ACHN (cell line): ENCODE measurements at places on chromosomes 13 and 19.
A peak's percentile ranks its signal among the peaks of the same experiment; 100 is the strongest.

DNA sequence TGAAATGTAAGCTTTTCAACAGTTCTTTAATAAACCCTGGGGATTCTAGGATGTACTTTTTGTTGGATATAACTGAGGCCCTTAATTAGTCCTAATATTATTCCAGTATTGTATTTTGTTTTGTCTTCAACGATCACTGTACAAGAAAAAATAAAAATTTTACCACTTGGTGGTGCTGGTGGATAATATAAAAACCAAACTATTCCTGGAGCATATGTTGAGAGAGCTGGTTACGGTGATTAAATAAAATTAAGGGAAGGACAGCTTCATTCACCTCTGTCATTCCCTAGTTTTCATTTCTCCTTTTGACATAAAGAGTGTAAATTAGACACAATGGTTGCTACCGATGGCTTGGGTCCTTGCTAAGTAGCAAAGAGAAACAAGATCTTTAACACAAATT lies 598.6 kb upstream of the PCDH20 start:
- DNase-seq: peak; percentile 57

GRCh38 chr13:87698268-87698667 lies 27.1 kb downstream of the SLITRK5 start:
- DNase-seq: no peak

- DNase-seq: peak; percentile 63
Measured at GRCh38 chr19:53792721-53793433, 31.2 kb downstream of the NLRP12 start.

DNA sequence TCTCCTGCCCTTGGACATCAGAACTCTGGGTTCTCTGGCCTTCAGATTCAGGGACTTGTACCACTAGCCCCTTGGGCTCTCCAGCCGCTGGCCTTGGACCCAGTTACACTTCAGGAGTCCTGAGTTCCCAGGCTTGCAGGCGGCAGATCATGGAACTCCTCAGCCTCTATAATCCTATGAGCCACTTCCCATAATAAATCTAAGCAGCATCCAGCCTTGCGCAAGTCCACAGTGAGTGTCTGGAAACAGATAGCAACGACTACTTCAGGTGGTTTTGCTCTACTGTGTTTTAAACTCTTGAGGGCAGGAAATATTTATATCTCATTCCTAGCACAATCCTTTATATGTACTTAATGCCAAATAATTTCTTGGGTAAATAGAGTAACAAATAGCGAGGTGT lies 92.3 kb downstream of the COL4A1 start:
- DNase-seq: no peak

GRCh38 chr13:74560325-74560724 lies 426.1 kb upstream of the KLF12 start:
- DNase-seq: no peak

DNA sequence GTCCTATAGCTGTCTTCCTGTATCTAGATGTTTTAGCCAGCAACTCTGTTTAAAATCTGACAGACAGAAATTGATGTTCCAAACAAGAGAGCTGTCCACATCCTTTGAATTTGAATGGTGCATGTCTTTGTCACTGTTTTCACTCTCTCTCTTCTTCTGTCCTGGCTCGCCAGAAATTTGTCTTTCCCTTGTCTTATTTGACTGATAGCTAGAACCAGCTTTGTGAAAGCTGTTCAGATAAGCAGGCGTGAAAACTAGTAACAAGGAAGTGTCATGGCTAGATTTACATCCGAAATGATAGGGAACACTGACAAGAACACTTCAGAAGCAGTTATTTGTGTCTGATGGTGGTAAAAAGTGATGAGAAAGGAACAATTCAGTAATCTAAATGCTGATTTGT lies 354.9 kb upstream of the SLITRK1 start:
- DNase-seq: no peak

DNA sequence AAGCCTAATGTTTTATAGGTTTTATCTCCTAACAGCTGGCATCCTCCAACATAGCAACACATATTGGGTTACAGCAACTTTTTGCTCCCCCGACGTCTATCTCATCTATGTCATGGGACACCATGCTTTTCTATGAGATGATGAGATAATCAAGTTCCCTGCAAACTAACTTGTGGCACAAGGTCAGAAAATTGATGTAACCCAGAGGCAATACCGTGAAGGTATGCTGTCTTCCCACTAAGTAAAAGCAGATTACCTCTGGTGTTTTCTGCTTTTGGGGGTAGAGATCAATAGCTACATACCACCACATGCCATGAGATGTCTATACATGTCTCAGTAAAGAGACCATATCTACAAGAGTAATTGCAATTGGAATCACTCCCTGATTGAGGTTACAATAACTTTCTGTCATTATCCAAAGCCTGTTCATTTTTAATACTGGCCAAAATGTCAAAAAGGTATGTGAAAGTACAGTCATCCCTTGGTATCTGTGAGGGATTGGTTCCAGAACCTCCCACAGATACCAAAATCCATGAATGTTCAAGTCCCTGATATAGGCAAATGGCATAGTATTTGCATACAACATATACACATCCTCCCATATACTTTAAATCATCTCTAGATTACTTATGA lies 131.3 kb downstream of the CYSLTR2 start:
- DNase-seq: no peak

GRCh38 chr13:24192811-24193162 lies 32.3 kb downstream of the SPATA13 start:
- no peak for DNase-seq

DNA sequence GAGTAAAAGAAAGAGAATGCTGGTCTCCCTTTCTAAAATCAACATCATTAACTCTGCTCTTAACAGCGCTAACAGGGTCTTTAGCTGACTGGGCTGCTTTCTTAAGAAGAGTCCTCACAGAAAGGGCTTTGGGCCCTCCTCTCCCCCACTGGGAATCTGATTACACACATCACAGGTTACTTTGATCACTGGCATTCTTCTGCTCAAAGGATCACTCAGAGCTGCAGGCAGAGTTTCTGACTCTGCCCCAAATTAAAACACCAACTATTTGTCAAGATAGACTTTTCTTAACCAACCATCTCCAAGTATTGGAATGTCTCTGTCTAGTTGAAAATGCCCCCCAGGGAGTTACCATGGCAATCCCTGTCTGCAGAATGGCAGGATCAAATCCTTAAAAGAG lies 31.1 kb upstream of the SIAH3 start:
- no peak for DNase-seq

DNA sequence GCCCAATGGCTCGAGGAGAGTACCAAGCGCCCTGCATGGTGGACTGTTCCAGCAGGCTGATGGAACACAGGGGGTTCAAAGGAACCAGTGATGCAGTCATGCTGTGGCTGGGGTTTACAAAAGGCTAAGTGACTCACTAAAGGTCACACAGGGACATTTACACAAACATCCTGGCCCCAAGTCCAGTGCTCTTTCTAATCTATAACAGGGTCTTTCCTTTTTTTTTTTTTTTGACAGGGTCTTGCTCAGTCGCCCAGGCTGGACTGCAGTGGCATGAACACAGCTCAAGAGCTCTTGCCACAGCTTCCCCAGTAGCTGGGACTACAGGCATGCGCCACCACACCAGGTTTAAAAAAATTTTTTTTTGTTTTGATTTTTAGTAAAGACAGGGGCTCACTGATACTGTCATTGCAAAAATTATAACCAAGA lies 2.8 kb upstream of the SLC25A15 start:
- DNase-seq: no peak

DNA sequence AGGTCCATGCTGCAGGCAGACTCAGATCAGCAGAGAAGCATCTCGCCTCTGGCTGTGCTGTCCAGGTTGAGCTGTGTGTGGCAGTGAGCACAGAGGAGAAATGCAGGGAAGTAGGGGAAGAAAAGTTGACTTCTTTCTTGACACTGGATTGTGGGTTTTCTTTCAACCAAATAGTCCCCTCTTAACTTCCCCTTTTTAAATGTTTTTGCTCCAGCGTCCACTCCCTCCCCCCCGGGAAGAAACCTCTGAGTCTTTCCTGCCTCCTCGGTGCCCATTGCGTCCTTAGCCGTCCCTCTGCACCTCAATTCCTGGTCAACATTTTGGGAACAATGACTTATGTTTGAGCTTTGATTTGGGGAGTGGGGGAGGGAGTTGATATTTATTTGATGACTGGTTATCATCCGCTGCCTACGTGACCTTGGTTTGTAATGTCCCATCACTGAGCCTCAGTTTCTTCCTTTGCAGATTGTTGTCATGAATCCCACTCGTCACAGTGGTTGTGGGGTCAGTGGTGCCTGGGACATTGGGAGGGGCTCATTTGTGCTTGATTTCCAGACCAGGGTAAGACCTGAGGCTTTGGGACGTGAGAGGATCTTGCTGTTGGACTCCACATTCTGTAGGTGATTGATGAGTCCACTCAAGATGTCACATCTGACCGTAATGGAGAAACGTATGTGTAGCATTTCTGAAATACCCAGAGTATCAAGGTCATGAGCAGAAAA lies at the start of gene LILRB2:
Gene LILRB2 (minus strand): TSS at position 104 of the 722 bp plus-strand sequence. CDS start 614 bp downstream, outside the sequence.
- DNase-seq: no peak
